ENCODE measurements at places on chromosomes 3 and 15.

DNA sequence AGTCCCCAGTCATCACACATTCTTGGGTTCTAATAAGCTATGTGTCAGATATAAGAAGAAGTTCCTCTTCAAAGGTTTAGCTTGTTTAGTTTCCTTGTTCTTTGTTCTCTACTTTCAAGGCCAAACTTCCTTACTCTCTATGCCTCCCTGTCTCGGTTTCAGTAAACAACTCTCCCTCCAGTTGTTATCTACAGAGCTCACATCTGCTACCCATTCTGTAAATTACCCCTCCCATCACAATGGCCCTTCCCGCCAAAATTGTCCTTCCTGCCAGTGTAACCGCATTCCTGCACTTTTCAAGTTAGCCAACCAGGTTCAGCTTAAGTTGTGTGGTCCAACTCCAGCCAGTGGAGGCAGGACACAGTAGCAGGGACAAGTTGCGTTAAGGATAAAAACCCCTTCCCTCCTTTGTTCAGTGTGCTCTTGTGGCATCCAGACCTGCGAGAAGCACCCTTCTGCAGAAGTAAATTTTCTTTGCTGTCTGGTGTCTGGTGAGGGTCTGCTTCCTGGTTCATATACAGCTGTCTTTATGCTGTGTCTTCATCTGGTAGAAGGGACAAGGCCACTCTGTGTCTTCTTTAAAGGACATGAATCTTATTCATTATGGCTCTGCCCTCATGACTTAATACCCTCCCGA, 342.1 kb upstream of the GRM7 start:
- DNase-seq = no peak

GRCh38 chr15:39574427-39574826, 6.5 kb upstream of the THBS1 start:
- DNase-seq = no peak

DNA sequence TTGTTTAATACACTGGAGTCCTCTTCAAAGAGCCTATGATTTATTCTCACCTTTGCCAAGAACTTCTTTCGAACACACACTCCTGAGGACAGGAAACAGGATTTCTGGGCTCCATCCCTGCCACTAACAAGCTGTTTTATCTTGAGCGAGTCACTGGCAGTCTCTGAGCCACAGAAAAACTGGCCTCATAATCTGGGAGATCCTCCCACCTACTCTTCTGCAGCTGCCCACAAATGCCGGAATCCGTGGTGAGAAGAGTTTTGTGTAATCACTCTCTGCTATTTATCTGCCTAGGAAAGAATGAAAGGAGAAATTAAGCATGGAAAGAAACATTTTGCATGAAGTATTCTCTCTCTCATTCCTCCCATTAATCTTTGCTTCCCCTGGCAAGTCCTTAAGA, 172.0 kb upstream of the TRIM42 start:
- no peak for DNase-seq

- no peak for DNase-seq
Observed at GRCh38 chr3:126496894-126497850, 20.4 kb downstream of the UROC1 start.

- no peak for DNase-seq
Observed at GRCh38 chr3:14211621-14212020, 33.0 kb downstream of the LSM3 start.

DNA sequence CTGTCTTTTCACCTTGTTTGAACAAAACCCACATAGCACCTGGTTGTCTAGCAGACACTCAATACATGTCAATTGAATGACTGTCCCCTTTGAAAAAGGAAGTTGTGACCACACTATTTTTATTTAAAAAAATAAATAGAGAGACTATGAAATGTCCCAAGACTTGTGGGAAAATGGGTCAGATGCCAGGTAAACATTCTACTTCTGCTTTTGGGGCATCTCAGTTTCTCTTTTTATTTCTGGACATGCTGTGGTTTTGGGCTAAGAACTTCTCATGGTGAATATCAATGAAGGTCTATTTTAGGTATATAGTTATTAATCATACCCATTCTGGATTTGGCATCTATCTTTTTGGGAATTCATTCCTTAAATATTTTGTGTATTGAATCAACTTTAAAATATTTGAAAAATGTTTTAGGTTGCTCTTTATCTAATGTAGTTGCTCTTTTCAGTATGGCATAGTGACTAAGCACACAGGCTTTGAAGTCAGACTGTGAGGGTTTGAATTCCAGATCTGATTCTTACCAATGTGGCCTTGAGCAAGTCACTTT, 4.4 kb downstream of the TMEM45A start:
- DNase-seq = no peak

- DNase-seq = no peak
Observed at GRCh38 chr3:113200351-113200750, 11.0 kb upstream of the BOC start.

DNA sequence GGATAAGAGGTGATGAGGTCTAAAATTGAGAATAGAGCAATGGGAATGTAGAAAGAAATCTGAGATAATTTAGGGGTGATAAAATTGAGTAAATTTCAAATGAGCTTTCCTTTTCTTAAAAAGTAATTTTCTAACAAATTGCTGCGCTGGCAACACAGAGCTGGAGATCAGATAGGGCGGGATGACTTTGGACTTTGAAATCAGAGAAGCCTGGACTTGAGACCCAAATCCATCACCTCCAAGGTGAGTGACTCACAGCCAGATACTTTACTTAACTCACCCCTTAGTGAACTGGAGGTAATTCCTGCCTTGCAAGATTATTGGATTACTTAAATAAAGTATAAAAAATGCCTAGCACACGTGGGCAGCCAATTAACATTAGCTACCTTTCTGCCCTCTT, 80.8 kb downstream of the P2RY1 start:
- DNase-seq = no peak

DNA sequence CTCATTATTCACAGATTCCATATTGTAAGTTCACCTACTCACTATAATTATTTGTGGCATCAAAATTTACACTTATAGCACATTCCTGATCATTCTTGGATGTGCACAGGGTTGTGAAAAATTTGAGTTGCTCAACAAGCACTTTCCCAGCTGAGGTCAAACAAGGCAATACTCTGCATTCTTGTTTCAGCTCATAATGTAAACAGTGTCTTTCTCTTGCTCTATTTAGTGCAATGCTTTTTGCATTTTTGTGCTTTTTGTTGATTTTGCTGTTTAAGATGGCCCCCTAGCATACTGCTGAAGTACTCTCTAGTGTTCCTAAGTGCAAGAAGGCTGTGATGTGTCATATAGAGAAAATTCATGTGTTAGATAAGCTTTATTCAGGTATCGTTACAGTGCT, 66.7 kb upstream of the TNIK start:
- DNase-seq = no peak

GRCh38 chr3:184405075-184406030, 25.5 kb downstream of the CHRD start:
- DNase-seq = no peak

- DNase-seq = no peak
Observed at GRCh38 chr15:81504170-81504905, 130.3 kb upstream of the TMC3 start.

- DNase-seq = no peak
Observed at GRCh38 chr3:58251631-58252035, 14.0 kb downstream of the ABHD6 start.

DNA sequence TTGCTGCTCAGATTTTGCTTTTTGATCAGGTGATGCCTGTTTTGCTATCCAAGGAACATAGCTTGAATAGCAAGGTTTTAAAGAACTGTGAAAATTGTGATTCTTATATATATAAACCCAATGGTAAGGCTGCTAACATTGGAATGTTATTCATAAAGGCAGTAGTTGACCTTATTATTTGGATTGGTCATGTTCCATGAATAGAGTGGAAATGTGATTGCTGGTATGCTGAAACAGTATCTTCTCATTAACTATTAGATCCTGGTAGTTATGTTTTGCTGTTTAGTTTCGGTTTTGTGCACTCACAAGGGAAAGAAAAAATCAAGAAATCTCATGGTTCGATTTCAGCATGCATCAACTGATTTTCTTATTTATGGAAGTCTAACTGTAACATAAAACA, 78.7 kb upstream of the NPHP3 start:
- no peak for DNase-seq

GRCh38 chr3:157785102-157785826, 282.0 kb upstream of the VEPH1 start:
- DNase-seq = no peak

- DNase-seq = no peak
Observed at GRCh38 chr3:25747033-25747432, 36.2 kb downstream of the NGLY1 start.

- no peak for DNase-seq
Observed at GRCh38 chr3:115671761-115672455, 48.6 kb downstream of the GAP43 start.

DNA sequence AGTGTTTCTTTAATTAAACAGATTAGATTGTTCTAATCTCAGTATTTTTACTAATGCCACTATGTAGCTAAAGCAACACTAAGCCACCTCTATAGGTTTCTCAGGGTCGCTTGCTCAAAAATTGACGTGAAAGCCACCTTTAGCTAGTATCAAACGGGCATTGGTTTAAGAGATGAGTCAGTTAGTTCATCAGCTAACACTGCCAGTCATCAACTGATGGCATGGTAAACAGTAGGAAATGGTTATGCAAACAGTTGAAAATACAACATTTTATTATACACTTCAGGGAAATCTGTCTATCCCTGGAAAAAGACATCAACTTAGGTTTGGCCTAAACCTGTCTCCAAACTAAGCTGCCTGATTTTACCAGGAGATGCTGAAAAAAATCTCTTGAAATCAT, 582.3 kb upstream of the NAALADL2 start:
- no peak for DNase-seq

DNA sequence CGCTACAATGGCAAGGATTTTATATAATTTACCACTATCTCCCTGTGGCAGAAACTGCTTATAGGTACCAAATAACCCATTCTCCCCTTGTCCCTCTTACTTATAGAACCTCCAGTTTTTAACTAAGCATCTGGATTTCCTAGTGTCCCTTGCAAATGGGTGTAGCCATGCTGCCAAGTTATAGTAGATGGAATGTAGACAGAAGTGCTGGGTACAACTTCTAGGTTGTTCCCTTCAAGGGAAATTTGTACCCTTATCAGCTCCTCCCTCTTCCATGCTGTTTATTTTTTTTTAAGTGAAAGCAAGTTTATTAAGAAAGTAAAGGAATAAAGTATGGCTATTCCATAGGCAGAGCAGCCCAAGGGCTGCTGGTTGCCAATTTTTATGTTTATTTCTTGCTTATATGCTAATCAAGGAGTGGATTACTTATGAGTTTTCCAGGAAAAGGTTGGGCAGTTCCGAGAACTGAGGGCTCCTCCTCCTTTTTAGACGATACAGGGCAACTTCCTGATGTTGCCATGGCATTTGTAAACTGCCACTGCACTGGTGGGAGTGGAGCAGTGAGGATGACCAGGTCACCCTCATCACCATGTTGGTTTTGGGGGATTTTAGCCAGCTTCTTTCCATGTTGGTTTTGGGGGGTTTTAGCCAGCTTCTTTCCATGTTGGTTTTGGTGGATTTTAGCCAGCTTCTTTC, 40.1 kb upstream of the TM4SF19 start:
- DNase-seq = no peak

DNA sequence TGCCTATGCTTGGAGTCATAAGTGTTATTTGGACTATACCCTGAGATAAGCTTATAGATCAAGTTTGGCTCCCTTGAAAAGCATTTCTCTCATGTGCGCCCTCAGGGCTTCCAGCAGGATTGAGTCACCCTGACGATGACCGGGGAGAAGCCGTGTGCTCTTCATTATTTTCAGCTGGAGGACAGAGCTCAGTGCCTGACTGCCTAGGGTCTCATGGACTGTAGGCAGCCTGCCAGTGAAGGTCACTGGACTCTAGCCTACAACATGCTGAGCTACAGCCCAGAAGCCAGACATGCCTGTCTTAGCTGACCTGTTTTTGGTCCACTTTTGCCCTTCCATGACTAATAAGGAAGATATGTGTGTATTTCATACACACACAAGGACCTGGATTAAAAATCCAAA, 31.6 kb upstream of the NUDT16 start:
- no peak for DNase-seq

DNA sequence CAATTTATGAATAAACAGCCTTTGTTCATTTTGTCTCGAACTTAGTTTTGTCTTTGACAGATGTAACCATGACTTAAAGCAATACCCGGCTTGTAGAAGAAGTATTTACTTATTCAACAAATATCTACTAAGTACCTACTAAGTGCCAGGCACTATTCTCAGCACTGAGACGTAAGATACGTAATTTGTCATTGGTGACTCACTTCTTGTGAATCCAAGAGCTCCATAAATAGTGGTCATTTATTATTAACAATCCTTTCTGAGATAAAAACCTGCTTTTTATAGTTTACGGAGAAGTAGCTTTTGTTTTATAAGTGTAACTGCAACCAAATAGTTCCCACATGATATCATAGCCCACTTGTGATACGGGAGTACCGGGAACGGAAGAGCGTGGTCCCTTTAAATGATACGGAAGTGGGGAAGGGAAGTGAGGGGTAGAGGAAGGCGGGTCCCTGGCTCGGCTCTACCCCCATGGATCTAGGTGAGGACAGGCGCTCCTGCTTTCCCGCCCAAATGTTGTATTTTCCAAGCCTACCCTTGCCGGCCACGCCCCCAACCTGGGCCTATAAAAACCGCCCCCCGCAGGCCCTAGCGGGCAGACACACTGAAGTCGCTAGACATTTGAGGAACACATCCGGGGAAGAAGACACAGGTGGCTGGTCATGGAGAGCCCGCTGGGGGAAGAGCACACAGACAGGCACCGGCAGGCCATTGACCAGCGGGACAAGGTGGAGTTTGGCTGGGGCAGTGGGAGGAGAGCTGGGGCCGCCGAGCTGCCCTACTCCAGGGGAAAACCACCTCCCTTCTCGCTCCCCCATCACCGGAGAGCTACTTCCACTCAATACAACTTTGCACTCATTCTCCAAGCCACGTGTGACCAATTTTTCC, at the start of gene SAMMSON:
SAMMSON (plus strand) TSS at position 594 of the 888 bp plus-strand sequence.
- DNase-seq = no peak

GRCh38 chr15:52050416-52050815, 31.4 kb downstream of the MAPK6 start:
- DNase-seq = no peak

- no peak for DNase-seq
Observed at GRCh38 chr3:38585791-38586420, 63.6 kb downstream of the SCN5A start.

GRCh38 chr3:120793601-120794000, 51.1 kb downstream of the GTF2E1 start:
- DNase-seq = no peak

DNA sequence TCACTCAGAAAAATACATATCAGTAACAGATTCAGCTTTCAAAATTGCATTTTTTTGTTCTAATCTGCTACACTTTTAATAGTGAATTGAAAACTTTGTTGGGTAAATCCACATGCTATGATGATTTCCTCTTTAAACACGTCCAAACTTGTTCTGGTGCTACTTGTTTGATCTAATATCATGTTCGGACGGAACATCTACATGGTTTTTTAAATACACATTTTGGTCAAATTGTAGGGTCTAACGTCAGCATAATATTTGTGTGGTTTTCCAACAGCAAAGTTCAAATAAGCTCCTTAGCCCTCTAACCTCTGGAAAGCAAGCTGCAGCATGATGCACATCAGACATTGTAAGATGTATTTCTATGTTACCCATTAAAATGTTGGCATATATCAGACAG, 98.5 kb upstream of the OSTN start:
- no peak for DNase-seq
